ENCODE measurements at places on chromosomes 4 and X.

- DNase-seq, result no peak
Measured at GRCh38 chrX:74171465-74171864, 132.5 kb upstream of the ZCCHC13 start.

- DNase-seq, result no peak
Measured at GRCh38 chrX:115467961-115468360, 93.0 kb upstream of the PLS3 start.

- DNase-seq, result no peak
Measured at GRCh38 chrX:19899217-19899788, 11.9 kb upstream of the SH3KBP1 start.

- no peak for DNase-seq
Measured at GRCh38 chr4:139809757-139810140, 144.1 kb downstream of the MGST2 start.

- no peak for DNase-seq
Measured at GRCh38 chr4:180636696-180637404, 1606.4 kb upstream of the TENM3 start.

DNA sequence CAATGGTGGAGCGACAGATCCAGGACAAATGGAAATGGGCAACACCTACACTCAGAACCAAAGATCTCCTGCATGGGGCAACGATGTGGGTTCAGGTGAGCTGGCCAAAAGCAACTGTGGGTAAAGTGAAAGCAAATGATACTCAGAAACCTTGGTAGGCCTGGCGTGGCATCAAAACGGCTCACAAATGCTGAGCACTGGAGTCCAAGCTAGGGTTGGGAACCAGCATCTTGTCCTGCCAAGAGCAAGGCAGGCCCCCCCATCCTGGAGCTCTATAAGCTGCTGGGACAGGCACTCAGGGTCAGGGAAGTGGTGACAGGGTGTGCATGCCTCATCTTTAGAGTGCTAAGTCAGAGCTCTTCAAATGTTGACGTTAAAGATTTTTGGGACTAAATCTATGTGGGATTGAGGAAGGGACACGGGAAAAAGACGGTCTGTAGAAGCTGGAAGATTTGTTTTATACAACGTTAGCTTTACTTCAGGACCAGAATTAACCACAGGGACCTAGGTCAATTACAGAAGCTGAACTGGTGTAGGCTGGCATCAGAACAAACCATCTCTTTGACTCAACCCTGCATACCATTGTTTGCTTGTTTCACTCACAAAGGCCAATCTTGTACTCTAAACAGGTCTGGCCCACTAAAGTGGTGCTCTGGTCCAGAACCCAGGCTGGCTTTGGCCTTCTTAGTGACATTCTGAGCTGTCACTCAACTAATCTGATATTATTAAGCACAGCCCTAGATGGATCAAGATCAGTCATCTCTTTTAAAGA, 10.7 kb downstream of the ATP8A1 start:
- DNase-seq, result no peak

GRCh38 chr4:142544594-142544993, 301.5 kb downstream of the INPP4B start:
- DNase-seq, result no peak

DNA sequence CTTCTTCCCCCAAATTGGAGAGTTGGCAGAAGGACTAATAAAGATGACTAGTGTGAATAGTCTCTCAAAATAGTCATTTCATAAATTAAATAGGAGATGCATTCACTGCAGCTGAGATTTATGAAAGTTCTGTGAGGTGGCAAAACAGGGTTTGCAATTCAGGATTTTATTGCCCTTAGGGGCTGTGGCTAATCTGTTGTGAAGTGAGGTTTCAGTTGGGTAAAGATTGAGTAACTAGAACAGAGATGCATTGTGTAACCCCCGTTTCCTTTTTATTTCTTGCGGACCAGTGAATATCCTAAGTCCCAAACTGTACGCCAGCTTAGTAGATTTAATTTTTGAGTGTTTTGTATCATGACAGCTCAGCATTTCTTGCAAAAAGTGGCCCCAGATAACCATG, 16.2 kb upstream of the SCRG1 start:
- DNase-seq, result no peak

GRCh38 chrX:118730500-118731247, 3.3 kb downstream of the IL13RA1 start:
- DNase-seq, result no peak

Data from activated T-cell treated with anti-CD3 and anti-CD28 coated beads for 48 hours (primary cell).